ENCODE measurements at places on chromosomes 5 and 9.

DNA sequence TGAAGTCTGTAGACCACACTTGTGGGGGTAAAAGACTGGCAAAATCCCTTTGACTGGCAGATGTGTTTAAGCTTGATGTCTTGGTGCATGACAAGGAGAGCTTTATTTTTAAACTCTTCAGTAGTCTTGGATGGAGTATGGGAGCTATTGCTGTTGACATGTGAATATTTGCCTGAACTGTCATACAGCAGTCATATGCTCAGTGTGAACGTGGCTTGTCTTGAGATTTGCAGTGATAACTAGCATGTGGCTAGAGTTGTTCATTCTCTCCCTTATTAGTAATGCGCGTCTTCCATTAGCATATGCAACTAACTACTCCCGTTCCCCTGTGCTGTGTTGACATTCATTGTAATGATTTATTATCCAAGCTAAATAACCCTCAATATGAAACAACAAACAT, 523.6 kb upstream of the WWC1 start:
- H3K27ac ChIP-seq: no peak overlapping the region
- no peaks in the 10 kb centered on the region for H3K36me3 ChIP-seq

DNA sequence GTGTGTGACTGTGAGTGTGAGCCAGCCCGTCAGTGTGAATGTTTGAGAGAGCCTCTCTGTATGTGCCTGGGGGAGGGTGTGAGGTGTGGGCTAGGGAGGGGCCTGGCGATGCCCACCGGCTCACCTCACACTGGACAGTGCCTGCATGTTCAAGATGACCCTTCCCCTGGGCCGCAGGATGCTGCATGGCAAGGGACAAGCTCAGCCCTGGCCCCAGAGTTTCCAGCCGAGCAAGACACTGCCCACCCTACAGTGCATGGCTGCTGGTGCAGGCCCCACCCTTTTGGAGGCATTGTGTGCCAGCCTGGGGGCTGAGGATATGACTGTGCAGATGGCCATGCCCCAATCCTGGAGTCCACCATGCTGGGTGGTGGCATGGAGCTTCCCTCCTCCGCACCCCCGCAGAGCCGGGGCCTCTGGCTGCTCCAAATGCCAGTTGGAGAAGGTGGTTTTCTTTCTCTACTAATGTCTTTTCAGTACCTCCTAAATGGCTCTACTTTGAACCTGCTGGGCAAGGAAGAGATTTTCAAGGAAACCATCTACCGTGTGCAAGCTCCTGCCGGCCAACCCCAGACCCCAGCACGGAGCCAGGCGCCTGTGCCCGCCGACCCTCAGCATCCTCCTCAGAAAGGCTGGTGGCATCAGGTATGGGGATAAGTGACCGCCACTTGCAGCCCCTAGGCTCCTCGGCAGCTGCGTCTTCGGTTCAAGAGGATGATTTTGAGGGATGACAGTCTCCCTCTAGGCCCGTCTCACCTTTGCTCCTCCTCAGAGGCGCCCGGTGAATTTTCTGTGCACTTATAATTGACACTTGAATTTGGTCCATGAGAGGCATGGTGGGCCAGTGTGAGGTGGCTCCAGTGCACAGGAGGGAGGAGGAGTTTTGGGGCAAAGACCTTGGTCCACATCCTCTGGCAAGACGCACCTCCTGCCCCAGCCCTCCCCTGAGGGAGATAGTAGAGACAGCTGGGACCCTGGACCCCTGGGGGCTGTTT, 27.7 kb downstream of the FGD3 start:
- peaks cover 31% of the 10 kb centered on the region for H3K36me3 ChIP-seq
- peak overlapping the region; percentile 16 for H3K27ac ChIP-seq
- H3K4me3 ChIP-seq: no peak overlapping the region
- DNase-seq: no peak

DNA sequence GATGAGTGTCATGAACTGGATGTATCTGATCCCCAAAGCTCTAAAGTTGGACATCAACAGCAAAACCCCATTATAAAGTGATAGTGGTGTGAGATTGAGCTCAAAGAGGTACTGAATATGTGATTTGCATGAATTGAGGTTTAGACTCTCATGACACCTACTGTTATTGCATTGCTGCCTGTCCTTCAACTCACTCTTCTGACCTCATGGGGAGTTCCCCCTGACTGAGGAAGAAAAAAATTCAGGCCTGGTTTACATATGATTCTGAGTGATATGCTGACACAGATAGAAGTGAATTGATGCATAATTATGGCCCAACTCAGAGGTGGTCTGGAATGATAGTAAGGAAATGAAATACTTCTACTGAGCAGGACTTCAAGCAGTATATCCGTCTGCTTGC, 76.2 kb upstream of the CHD1 start:
- H3K4me3 ChIP-seq: no peak overlapping the region
- no peaks in the 10 kb centered on the region for H3K4me1 ChIP-seq

DNA sequence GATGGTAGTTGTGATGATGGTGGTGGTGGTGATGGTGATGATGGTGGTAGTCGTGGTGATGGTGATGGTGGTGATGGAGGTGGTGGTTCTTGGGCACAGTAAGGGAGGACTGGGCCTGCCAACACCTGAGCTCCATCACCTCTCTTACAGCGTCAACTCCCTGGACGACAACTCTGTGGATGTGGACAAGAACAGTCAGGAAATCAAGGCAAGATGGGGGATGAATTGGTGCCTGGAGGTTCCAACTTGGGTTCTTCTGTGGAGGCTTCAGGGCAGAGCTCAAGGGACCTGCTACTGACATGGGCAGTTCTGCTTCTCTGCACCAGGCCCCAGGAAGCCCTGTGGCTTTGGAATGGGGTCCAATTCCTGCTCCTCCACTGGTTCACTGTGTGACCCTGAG, 17.4 kb downstream of the GPRIN1 start:
- no peak overlapping the region for H3K4me3 ChIP-seq
- H3K36me3 ChIP-seq: no peaks in the 10 kb centered on the region
- no peak overlapping the region for H3K27ac ChIP-seq
- DNase-seq: no peak
- H3K4me1 ChIP-seq: peaks cover 6% of the 10 kb centered on the region

DNA sequence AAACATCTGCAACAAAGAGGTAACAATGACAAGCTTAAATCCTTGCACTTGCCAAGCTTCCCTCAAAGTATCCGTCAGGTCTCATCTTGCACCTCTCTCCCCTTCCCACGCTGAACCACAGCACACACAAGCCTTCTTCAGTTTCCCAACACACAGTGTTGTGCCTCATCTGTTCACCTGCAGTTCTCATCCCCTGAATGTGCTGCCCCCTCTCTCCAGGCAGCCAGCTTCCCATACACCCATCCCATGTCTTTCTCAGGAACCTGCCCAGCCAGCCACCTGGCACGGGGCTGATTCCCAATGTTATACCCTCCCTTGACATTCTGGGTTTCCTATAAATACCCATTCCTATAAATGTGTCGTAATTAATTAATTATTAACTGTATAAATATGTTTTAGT, 314.8 kb downstream of the PRELID2 start:
- H3K4me3 ChIP-seq: no peak overlapping the region
- H3K27me3 ChIP-seq: no peaks in the 10 kb centered on the region
- H3K4me1 ChIP-seq: no peaks in the 10 kb centered on the region
- H3K27ac ChIP-seq: no peak overlapping the region

- no peaks in the 10 kb centered on the region for H3K27me3 ChIP-seq
- no peaks in the 10 kb centered on the region for H3K4me1 ChIP-seq
- DNase-seq: no peak
- H3K36me3 ChIP-seq: no peaks in the 10 kb centered on the region
- no peak overlapping the region for H3K4me3 ChIP-seq
These were observed 25.4 kb upstream of the SNX18 start for GRCh38 chr5:54492178-54492577.

DNA sequence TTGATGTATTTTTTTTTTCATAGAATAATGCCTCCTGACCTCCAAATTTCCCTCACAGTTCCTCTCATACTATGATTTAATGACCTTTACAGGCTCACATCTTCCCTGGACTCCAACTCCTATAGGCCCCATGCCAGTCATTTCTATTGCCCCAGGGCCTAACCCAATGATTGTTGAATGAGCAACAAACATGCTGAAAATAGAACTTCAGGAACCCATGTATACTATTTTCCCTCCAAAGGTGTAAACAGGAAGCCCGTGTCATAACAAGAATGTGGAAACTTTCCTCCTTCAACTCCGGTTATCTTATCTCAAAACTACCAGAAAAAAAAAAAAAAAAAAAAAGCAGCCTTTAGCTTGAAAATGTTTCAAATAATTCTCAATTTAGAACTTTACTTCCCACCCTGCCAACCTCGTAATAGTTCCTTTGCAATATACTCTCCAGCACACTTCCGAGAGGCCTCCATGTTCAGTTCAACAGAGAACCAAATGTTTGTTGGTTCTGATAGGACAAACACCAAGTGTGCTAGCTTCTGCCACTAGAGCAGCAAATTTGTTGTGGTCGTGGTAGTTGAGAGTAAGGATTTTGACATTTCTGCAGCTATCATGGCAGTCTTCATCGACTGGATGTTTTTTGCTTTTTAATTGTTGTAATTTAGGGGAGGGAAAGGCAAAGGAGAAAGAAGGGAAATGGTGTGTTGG, 25.8 kb downstream of the TRPM6 start:
- no peak overlapping the region for H3K27ac ChIP-seq
- no peaks in the 10 kb centered on the region for H3K4me1 ChIP-seq
- H3K27me3 ChIP-seq: no peaks in the 10 kb centered on the region

GRCh38 chr5:7364226-7364875, 31.6 kb upstream of the ADCY2 start:
- no peaks in the 10 kb centered on the region for H3K27me3 ChIP-seq
- no peaks in the 10 kb centered on the region for H3K36me3 ChIP-seq
- no peak overlapping the region for H3K4me3 ChIP-seq
- H3K27ac ChIP-seq: no peak overlapping the region

Measured in CD8-positive, alpha-beta memory T cell (primary cell).